ENCODE measurements at places on chromosomes 12 and 14.

DNA sequence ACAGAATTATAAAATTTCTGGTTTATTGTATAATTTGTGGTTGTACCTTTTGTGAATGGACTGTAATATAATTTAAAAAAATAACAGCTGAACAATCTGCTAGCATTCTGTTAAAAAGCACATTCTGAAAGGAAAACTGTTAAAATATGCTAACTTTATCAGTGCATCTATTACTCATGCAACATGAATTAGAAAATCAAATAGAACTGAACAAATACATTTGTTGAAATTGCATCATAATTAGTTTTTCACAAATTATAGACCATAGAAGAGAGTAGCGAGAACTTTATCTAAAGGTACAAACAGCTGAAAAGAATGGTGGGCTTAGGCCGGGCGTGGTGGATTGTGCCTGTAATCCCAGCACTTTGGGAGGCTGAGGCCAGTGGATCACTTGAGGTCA lies 33.0 kb downstream of the PTPN21 start:
- DNase-seq: no peak

GRCh38 chr14:79028281-79028680 lies 858.1 kb downstream of the NRXN3 start:
- no peak for DNase-seq

DNA sequence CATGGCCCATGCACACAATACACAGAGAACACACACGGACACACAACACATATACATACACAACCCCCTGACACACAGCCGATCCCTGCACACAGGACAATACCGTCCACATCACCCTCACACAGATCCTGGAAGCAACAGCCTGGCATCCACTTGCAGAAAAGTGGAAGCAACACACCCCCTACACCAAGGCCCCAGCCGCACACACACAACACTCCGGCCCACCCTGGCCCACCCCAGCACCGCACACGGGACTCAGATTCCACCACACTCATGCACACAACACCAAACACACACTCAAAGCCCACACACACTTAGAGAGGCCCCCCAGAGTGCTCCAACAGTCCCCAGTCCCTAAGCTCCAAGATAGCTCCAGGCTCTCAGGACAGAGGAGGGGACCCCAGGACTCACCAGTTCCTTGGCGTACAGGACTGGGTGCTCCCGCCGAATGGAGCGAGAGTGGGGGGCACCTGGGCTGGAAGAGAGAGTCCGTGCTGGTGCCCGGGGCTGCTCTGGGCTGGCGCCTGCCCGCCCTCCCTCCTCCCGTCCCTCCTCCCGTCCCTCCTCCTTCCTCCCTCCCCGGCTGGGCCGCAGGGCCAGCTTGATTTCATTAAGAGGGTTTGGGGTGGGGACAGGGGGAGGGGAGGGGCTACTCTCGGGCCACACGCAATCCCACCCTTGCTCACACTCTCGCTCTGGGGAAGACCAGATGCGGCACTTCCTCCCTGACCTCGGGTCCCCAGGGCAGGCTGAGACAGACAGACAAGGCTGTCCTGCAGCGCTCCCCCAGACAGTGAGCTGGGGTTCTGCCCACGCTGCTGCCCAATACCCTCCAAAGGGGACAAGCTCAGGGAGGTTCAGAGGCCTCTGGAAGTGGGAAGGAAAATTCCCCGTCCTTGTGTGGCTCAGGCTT lies at the start of gene TMEM119:
Gene TMEM119, minus strand, starts transcription at position 526 of the 913 bp plus-strand sequence. CDS start 5,701 bp downstream, outside the sequence.
- peak; percentile 55 for DNase-seq

DNA sequence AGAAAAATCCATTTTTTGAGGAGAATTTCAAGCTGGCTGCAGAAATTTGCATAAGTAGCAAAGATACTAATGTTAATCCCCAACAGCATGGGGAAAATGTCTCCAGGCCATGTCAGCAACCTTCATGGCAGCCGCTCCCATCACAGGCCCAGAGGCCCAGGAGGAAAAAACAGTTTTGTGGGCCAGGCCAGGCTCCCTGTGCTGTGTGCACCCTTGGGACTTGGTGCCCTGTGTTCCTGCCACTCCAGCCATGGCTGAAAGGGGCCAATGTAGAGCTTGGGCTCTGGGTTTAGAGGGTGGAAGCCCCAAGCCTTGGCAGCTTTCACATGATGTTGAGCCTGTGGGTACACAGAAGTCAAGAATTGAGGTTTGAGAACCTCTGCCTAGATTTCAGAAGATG lies 76.3 kb downstream of the MGAT4C start:
- DNase-seq: no peak

DNA sequence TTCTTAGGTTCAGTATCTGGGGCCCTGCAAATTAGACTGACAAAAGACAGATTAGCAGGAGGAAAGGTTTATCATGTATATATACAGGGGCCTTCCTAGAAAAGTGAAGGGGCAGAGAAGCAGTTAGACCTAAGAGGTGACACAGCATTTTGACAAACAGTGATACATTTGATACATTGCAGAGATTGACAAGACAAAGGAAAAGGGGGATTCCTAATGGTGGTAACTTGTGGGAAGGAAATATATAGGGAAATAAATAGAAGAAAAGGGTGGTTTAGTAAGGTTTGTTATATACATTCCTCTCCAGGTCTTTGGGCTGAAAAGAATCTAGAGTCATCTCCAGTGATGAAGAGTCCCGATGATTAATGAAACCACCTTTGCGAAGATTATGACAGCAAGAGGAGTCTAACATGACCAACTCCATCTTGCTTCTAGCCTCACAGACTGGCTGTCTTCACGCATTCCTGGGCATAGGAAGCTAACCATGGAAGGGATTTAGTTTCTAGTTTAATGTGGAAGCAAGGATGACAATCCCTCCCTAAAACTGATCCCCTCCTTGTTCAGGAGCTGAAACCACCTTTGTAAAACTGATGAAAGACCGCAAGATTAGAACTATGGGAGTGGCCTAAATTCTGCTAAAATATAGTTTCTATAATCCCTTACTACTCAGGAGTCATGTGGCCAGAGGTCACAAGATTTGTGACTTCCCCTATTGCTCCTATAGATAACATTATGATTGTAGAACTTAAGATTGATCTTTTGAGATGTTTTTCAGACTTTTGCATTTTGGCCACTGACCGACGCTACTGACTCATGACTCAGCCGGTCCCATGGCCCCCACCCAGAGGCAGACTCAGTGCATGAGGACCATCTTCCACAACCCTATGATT lies 31.1 kb upstream of the CPM start:
- no peak for DNase-seq

DNA sequence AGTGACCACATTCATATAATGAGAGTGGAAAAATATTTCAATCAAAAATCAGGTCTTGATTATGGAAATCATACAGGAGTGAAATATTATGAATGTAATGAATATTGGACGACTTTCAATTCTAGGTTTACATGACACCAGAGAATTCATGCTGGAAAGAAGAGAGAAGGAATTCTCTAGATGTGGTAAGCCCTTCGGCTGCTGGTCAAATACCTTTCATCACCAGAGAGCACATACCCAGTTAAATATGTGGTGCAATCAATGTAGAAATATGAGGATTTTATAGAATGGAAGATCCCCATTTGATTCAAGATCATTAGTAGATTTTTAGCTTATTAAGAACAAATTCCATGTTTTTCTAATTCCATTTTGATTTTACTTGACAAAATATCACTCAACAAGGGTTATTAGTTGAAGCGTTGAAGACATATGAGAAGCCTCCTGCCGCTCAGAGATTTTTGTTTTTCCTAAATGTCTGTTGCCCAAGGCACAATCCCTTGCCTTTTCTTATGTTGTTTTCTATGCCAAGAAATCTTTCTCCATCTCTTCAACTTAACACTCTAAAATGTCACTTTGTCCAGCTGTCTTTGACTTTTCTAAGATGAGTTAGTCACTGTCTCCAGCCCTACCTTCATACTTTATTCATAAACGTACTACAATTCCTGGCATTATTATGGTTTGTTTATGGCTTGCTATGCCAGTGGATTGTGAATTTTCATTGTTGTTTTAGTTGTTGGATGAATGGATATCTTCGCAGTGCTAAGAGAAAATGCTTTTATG lies 72.8 kb upstream of the ZDHHC17 start:
- no peak for DNase-seq

All from CMK (cell line).